ENCODE measurements at places on chromosomes 6 and 20. TPM values are rescaled to one million over a fixed set of nuclear protein-coding genes. Genes with fewer than 3 reads are reported as not detected.

Gene SMPDL3A
- total RNA-seq, result 196 TPM

Gene C20orf96
- total RNA-seq, result 2.4 TPM

Gene ZBTB46
- total RNA-seq, result 9.7 TPM

Gene ZBTB2
- total RNA-seq, result 8.8 TPM

Gene SOBP
- 5.3 TPM for total RNA-seq

Gene PRDM13
- total RNA-seq, result not detected

Gene OPRM1
- not detected for total RNA-seq
